ENCODE measurements at places on chromosomes 12 and 14.

- DNase-seq: no peak
These were observed 12.7 kb downstream of the SUSD6 start for GRCh38 chr14:69624136-69624535.

DNA sequence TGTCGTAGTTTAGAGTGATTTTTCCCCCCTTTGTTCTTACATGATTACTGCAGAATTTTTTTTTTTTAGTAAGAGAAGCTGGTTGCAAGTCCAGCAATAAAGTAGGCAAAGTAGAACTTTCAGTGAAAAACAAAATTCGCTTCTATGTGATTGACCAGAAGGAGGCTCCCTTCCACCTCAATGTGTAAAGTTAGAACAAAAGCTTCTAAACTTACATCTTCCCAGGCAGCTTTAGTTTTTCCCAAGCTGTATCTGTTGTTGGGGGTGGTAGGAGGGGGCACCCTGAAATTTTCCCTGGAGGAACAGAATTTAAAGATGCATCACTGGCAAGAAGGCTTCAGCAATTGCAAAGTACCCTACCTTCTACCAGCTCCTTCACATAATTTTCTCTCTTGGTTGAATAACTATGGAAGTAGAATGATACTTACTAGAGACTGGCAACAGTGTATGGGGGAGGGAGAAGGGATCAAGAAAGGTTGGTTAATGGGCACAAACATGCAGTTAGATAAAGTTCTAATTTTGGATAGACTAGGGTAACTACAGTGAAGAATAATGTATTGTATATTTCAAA, 87.3 kb upstream of the E2F7 start:
- DNase-seq: no peak

DNA sequence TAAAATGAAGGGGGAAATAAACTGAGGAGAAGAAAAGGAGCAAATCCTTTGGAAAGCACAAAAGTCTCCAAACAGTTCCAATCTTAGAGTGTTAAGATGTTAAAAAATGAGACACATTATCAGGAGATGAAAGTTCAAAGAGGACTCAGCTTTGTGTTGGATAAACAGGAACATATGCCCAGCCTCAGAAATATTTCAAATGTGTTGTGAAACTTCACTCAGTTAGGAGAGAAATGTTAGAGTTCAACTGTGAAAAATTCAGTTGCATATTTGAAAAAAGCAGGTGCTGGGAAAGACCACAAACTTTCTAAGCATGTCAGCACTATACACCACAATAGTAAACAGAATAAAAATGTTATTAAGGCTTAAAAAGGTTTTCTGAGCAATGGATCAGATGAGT, 136.8 kb upstream of the PRKD1 start:
- no peak for DNase-seq

DNA sequence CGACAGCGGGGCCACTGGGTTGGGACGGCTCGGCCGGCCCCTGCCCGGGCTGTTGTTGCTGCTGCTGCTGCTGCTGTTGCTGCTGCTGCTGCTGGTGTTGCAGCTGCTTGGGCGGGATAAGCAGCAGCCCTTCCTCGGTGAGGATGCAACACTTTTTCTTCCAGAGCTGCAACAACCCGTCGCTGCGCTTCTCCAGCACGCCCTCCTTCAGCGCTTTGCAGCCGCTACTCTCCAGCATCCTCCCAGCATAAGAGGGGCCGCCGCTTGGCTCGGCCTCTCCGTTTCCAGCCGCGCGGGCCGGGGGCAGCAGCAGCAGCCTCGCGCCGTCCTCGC, 529 bp downstream of the PHLDA1 start:
- no peak for DNase-seq

DNA sequence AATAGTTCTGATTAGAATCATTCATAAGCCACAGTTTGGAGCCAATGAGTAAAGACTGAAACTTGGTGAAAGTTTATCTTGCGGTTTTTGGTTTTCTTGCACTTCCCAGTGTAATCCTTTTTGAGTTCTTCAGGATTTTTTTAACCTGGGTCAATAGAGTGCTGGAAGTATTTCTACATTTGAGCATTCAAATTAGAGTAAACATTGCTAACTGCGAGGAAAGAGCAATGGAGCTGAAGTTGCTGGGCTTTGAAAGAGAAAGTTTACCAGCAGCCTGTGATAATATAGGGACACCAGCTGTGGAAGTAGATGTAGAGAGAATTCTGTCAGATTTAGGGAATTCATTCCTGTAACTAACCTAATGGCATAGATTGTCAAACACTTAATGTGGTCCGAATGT, 30.3 kb downstream of the ANO6 start:
- no peak for DNase-seq

GRCh38 chr12:116143909-116144308, 133.6 kb downstream of the MED13L start:
- no peak for DNase-seq

DNA sequence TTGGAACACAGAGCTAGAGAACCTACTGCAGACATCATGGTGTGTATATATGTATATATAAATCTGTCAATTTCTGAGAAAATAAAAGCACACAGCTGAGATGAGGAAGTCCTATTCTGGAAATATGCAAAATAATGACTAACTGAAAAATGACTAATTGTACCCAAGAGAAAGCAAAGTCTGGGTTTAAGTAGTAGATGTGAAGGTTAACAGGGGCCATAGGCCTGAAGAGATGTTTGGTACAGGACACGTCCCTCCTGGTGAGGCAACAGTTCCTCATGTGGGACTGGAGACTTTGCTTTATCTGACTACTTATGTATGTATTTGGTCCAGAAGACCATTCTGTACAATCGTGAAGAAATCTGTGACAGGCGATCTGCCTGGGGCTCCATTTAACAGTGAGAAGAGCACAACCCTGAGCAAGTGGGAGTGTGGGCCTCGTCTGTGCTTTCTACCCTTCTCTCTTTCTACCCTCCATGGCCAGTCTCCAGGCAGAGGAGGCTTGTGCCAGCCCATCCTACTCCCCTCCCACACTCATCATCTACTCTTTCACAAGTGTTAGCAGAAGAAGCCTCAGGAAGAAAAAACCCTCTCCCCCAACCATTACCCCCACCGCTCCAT, 67.5 kb downstream of the SLC41A2 start:
- DNase-seq: no peak

DNA sequence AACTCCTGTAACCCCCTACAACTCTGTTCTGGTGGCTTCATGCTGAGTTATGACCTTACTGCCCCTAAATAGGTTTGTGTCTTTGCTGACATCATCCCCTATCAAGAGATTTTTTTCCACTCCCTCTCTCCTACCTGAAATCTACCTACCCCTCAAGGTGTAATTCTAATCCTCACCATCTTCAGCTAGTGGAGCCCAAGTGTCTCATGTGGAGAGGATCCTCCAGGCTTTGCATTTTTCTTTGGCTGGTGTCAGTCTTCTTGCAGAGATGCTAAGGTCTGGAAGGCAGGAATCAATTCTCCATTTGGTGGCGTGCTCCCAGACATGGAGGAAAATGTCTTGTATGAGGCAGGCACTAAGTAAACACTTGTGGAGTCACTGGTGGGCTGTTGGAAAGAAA, 74.8 kb upstream of the PRMT8 start:
- no peak for DNase-seq

GRCh38 chr12:106001837-106002218, 136.9 kb downstream of the NUAK1 start:
- DNase-seq: no peak

GRCh38 chr14:91867316-91867988, at the start of gene TC2N:
TC2N (minus strand) TSS chr14:91867536; CDS start chr14:91813769, 53,767 bp downstream.
- DNase-seq: peak; percentile 65

DNA sequence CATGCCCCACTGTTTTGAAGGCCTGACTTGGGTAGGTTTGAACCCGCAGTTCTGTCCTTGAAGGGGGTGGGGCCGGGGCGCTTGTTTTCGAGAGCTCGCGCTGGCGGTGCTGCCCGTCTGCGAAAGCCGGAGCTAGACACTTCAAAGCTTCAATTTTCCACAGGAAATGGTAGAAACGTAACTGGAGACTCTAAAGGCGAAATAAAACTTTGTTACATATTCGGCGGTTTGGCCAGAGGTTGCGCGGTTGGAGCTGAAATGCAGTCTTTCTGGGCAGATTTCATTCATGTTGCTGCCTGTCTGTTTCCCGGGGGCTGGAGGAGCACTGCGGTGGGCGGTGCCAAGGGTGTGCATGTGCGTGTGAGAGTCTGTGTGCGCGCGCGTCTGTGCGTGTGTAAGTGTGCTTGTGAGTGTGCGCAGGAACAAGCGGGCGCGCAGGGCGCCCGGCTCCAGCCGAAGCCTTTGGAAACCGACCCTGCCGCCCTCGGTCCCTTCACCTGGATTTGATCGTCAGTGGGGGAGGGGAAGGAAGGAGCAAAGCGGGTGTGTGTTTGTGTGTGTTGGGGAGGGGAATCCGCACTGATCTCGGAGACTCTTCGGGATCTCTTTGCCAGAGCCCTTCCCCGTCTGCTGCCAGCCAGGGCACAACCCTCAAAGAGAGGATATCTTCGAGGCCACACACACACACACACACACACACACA, 227.7 kb upstream of the CRY1 start:
- DNase-seq: peak; percentile 42

DNA sequence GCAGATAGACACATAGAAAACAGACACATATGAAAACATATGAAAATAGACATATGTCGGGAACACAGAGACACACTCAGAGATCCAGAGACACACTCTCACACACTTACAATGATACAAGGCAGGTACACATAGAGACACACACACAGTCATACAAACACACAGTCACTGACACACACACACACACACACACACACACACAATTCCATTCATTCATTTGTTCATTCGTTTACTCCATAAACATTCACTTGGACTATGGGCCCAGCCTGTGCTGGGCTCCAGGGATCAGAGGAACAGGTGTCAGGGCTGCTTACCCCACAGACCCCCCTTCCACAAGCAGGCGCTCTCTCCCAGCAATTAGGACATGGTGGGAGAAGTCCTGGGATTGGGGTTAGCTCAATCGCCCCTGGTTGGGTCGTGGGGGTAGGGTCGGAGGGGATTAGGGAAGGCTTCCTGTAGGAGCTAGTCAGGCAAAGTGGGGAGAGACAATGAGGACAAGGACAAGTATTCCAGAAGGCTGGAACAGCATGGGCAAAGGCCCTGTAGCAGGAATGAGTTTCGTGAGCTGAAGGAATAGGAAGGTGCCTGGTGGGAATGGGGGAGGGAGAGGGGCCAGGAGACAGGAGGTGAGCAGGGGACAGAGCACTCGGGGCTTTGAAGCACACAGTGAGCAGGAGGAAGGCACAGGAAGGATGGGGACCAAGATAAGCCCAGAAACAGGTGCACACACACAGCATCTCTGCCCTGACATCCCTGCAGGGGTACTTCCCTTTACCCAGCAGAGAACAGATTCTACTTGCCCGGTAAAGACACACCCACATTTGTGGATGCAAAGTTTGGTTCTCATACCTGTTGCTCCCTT, 6.5 kb downstream of the RASAL1 start:
- DNase-seq: no peak

GRCh38 chr14:78240567-78240966, 70.4 kb downstream of the NRXN3 start:
- no peak for DNase-seq

DNA sequence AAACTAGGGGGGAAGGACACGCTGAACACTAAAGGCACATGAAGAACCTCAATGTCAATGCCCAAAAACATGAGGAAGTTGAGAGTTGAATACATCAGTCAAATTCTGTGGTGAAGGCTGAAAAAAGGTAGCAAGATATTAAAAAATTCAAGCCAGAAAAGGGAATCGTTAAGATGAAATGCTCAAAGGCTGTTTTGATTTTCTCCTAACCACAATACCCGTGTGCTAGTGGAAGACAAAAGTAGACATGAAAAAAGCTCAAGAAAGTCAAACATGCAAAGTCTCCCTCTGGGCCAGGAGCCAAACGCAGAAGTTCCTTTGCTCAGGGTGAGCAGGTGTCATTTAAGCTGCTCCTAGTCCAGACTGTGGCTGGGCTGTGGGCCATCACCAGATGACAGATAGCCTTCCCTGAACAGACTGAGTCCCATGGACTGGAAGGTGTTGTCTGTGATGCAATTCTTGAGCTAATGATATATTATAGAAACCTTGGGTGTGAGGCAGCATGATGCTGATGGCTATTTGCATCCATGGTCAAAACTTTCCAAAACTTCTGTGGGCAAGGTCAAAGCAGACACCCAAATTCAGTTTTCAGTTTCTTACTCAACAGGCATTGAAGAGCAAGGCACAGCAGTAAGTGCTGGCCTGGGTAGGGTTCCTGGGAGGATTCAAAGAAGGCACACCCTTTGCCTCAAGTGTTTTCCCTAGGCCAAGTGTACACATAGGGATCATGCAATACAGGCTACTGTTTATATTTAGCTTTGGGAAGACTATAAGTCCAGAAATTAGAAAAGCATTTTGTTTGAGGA, 81.6 kb downstream of the MYRFL start:
- DNase-seq: no peak

GRCh38 chr12:93198086-93198485, 179.6 kb upstream of the NUDT4 start:
- no peak for DNase-seq

GRCh38 chr14:85534458-85535293, 4.7 kb downstream of the FLRT2 start:
- no peak for DNase-seq

DNA sequence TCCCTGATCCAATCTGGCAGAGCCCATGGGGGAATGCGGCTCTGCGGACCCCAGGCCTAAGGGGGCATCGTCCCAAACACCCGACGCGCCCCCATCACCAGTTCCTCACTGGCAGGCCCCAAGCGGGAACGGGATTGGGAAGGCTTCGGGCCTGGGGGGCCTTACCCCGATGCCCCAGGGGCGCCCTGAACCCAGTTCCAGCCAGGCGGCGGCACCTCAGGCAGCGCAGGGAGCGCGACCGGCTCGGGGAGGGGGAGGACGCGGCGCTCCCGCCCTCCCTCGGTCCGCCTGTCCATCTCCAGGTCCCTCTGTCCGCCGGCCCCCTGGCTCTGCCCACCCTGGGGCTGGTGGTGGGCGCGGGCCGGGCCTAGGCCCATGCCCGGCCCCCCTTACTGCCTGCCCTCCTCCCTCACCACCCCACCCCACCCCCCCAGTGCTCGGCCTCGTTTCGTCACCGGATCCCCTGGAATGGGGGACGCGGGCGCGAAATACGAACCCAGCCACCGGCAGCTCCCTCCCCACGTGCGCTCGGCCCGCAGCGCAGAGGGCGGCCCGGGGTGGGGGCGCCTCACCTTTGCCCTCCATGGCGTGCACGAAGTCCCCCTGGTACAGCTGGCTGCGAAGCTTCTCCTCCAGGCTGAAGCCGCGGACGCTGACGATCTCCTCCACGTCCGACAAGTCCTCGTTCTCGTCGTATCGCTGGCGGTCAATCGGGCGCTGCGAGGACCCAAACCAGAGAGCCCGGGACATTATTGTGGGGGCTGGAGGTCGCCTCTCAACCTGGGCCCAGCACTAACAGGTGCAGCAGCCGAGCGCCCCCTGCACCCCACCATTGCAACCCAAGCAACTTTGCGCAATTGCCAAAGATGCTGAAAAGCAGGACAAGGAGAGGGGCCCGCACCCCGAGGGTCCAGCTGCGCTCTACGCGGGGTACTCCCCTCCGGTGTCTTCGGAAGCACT, 2.3 kb downstream of the KDM2B start:
- DNase-seq: peak; percentile 15

Data from CD8-positive, alpha-beta memory T cell (primary cell).